ENCODE measurements at places on chromosomes 7 and 10.

GRCh38 chr7:124246262-124246863, 213.5 kb upstream of the TMEM229A start:
- DNase-seq: no peak

GRCh38 chr7:45699015-45699309, 124.8 kb downstream of the ADCY1 start:
- peak; percentile 2 for DNase-seq

- DNase-seq: no peak
Observed at GRCh38 chr10:83909001-83909400, 230.3 kb upstream of the GHITM start.

DNA sequence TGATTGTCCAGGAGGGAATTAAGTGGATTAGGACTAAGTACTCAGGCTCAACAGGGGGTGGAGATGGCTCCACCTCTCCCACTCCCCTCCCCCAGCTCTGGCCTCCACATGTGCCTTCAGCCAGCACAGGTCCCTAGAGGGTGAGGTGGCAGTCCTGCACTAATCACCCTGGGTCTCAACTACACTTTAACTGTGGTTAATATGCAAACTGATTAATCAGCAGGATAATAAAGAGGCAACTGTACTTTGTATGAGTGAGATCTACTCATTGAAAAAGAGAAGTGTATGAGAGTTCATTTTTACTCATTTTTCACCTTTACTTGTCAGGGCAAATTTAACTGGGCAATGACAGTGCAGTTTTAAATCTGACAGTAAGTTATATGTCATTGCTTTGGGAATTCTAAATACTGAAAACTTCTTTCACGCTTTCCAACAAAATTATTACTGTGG, 223.8 kb upstream of the CCDC6 start:
- no peak for DNase-seq

GRCh38 chr7:96486681-96487080, 164.8 kb upstream of the SLC25A13 start:
- DNase-seq: no peak

DNA sequence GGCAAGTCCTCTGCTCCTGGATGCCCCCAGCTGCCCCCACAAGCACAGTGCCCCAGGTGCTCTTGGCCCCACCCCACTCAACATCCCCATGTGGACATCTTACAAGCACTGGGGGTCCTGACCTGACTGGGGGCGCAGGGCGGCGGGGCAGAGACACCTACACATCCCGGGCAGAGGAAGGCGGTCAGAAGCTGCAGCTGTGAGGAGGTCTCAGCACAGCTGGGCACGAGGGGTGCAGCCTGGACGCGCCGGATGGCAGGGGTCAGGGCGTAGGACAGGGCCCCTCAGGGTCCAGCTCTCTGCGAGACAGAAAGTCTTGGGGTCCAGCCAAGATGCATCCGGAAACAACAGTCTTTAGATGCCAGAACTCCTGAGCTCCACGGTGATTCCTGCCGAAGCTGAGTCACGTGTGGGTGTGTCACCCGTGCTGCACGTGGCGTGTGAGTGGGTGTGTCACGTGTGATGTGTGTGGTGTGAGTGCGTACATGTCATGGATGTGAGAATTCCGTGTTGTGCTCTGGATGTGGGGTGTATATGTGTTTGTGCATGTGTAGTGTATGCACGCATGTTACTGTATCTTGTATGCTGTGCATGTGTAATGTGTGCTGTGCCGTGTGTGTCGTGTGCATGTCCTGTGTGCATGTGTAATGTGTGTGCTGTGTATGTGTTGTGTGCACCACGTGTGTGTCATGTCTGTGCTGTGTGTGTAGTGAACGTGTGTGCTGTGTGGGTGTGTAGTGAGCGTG, 5.1 kb downstream of the VENTX start:
- DNase-seq: no peak

- no peak for DNase-seq
Observed at GRCh38 chr7:101857358-101857811, 40.0 kb downstream of the CUX1 start.
